Activated effector memory CD4-positive, alpha-beta T cell treated with anti-CD3 and anti-CD28 coated beads, Interleukin-2, amount 50 U/mL, for 16 hours (primary cell): ENCODE measurements at places on chromosomes 5 and 9.

DNA sequence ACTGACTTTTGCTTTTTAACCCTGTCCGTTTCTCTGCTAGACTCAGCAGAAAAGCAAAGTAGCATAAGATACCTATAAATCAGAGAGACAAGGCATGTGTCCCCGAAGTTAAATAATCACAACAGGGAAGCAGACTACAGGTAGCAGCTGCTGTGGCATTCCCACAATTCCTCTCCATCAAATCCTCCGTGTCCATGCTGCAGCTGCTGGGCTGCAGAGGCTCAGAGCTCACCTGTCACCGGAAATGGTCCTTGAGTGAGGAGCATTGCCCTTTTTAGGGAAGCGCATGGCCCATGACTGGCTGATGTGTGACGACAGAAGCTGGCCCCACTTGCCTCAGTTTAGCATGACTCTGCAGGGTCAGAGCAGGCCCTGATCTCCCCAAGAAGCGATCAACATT is 125.0 kb downstream of the MSX2 start:
- DNase-seq = no peak

DNA sequence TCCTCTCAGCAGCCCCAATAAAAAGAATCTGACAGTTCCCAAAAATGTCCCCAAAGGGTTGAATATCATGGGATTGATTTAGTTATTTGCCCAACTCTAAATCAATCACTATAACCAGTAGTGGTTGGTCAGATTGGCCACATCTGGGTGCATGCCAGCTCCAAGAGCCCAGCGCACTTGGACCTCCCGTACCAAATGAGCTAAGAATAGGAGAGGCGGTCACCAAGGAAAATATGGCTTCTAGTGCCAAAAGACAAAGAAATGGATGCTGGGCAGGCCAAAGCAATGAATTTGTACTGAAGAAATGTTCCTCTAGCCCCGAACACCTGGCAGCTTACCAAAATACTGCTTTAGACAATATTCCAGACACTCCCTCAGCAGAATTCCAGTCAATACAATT is 80.3 kb downstream of the RCL1 start:
- no peak for DNase-seq

- no peak for DNase-seq
Observed at GRCh38 chr9:37667706-37668105, 17.0 kb downstream of the FRMPD1 start.

GRCh38 chr5:91332267-91333045 is 50.7 kb downstream of the ARRDC3 start:
- DNase-seq = no peak

DNA sequence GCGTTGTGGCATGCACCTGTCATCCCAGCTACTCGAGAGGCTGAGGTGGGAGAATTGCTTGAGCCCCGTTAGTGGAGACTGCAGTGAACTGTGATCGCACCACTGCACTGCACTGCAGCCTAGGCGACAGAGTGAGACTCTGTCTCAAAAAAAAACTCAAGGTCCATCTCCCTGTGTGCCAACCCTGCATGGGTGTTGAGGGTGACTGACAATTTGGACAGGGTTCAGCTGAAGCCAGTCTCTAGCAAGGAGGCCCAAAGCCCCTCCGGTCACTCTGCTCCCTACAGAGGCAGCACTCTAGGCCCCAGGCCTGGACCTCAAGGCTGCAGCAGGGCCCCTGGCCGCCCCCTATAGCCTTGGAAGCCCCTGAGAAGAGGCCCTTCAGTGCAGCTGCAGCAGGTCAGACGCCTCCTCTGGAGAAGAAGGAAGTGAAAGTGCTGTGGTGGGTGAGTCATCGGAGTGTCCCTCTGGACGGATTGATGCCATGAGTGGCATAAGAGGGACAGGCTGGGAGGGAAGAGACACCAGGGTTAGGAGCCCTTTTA is 39.2 kb upstream of the NEK6 start:
- DNase-seq = peak; percentile 67

DNA sequence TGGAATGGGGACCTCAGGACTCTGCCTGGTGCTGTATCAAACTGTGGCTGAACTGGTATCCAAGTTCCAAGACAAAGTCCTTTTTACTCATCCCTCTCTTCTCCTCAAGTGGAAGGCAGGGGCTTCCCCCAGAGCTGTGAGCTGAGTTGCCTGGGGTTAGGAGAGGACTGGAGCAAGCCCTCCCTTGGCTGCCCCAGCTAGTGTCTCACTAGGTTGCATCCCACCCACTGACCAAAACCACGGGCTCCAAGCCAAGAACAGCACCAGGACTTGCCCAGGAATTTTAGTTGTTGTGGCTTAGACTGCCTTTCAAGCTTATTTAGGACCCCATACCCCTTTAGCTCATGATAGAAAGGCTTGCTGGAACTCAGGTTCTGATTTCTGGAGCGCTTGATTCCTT is 158.7 kb upstream of the TNC start:
- no peak for DNase-seq

DNA sequence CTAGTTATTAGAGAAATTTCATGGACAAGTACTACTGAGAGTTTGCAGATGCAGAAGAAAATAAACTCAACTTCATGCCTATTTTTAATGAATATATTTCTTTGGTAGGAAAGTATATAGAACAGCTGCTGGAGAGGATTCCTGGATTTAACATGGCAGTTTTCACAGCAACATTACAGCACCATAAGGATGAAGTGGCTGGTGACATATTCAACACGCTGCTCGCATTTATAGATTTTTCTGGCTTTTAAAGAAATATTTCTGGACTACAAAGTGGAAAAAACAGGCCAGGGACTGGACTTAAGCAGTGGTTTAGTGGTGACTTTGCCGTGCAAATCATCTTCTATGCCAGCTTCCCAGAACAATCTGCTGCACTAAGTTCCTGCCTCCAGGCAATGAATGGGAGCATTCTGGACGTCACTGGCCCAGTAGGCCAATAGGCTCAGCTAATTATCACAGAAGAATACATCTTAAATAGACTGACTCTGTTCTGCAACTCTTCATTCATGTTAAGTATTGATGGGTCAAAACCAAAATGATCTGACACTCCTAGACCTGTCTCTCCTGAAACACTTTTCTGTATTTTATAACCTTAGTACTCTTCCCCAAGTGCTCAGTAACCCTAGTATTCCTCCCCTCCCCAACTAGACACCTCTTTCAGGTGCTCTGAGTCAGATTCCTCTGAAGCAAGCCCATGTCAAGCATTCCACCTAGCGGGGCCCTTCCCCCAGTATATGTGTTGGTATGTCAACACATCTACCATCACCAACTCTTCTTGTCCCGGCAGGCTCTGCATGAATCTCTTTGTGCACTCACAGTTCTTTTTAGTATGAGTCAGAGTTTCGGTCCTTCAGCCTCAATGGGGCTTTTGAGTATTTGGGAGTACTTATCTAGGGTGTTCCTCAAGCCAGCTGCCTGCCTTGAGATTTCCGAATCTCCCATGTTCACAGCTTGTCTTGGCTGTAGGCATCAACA is 625.5 kb downstream of the CHSY3 start:
- no peak for DNase-seq

DNA sequence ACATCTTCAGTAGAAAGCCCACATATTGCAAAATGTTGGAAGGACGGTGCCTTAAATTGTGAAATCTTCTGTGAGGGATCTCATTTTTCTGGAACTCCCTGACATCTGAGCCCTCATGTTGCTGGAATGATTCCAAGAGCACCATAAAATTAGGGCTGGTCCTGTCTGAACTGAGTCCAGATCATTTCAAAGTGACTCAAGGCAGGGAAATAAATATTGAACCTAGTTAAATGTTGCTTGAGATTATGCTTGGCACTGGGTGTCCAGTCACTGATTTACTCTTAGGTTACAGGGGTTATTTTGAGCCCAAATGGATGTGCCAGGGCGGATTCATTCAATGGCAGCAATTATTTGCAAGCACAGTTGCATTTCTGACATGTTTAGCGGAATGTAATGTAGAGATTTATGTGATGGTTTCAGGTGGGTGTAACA is 437.0 kb downstream of the PIK3R1 start:
- DNase-seq = no peak

- DNase-seq = no peak
Observed at GRCh38 chr5:30956251-30956650, 237.2 kb upstream of the CDH6 start.

- no peak for DNase-seq
Observed at GRCh38 chr9:110041452-110041851, 166.5 kb downstream of the C9orf152 start.

DNA sequence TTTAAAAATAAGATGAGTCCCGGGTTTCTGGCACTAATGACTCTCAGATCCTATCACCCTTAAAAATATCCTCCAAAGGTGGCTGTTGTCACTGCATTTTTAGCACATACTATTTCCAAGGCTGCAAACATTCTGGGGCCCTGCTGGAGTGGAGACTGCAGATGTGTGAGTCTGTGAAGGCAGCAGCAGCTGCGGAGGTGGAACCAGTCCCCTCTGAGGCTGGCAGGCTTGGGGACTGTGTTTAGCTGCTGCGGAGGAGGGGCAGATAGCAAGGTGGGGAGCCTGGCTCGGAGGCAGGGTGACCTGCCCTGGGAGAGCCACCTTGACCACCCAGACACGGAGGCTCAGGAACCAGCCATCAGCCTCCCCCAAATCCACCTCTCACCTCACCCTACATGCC is 77.0 kb downstream of the C5orf15 start:
- no peak for DNase-seq

DNA sequence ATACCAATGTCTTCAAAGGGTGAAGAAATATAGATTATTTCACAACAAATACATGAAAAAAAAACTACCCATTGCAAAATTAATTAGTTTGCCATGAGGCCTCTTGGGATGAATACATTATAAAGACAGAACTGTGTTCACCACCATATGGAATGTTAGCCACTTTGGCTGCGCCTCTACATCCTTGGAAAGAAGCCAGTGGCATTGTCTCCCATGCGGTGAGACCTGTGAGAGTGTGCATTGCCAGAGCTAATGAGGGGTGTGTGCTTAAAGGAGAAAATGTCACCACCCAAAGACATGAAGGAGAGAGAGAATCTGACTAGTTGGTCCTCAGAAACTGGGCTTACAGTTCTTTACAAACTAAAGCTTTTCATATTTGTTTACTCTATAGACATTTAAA is 110.6 kb downstream of the PLPPR1 start:
- no peak for DNase-seq
